ENCODE measurements at places on chromosomes 12 and 14. TPM values are rescaled to one million over a fixed set of nuclear protein-coding genes. Genes with fewer than 3 reads are reported as not detected.

DNA sequence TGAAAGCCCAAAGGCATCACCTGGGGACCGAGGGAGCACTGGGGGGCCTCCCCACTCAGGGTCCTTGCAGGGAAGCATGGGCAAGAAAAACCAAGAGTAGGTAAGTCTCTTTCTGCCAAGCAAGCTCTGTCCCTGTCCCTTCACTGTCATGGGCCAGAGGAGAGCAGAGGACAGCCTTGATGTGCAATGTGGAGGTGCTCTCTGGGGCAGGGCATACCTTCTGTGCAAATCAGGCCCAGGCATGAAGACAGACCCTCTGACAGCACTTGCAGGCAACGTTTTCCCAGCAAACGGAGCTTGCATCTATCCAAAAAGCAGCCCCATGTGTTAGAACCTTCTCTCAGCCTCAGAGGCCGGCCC, 192.5 kb upstream of the PWP1 start:
- no peak for DNase-seq

DNA sequence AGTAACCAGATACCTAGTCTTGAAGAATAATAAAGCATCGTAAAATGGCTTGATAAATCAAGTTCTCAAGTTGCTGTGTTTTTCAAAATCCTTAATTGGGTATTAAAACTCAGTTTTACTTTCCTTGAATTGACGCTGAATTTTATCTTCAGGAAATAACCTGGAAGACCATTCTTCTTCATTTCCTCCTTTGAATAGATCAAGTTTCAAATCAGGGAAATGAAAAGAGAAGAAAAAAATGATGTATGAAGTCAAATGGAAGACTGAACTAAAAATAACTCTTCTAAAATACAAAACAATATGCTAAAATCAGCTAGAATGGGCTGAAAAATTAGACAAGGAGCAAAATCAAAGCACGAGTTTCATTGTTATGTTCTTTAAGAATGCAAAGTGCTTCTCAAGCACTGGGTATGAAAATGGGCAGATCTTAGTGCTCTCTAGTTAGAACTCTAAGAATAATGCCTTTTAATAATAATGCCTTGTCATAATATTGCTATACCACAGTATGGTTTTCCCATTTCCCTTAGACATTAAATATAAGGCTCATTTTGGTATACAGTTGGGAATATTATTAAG, 54.6 kb upstream of the CLEC14A start:
- DNase-seq, result no peak

DNA sequence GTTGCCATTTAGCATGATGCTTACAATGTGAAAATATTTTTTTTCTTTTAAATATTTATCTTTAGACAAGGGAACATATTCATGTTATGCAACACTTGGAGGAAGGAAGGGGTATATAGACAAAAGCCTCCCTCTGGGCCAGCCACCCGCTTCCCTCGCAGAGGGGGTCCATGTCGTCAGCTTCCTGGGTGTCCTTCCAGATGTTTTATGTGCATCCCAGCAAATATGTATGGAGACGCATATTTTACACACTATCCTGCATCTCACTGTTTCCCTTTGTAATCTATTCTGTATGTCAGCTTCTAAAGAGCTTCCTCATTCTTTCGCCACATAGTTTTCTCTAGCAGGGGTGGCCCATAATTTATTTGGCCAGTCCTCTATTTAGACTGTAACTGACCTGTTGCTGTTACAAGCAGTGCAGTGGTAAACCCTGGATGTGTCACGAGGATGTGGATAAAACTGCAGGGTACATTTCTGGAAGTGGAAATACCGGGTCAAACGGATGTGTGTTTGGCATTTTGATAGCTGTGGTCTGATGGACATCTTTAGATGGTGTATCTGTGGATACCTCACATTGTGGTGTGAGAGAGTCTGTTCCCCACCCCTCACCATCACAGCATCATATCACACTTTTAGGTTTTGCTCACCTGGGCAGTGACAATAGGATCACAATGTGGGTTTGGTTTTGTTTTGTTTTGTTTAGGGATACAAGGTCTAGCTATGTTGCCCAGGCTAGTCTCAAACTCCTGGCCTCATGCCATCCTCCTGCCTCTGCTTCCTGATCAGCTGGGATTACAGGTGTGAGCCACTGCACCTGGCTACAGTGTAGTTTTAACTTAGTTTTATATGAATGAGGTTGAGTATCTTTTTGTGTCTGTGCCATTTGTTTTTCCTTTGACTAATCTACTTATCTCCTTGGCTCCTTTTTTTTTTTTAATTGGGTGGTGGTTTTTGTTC, 31.6 kb downstream of the FAM222A start:
- no peak for DNase-seq

DNA sequence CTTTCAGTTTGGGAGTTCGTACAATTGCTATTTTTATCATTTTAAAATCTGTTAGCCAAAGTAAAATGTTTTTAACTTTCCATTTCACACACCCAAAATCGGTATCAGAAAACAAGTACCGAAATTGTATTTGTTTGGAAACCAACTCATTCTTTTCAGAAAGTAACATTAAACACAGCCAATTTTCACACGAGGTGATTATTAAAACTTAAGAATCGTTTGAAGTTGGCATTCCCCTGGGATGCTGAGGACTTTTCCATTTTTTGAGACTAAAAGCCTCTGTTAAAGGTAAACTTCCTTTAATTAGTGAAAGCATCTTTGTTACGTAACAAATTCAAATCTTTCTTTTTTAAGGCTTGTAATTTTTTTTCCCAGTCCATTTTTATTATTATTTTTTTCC, 623.0 kb downstream of the VRK1 start:
- no peak for DNase-seq

DNA sequence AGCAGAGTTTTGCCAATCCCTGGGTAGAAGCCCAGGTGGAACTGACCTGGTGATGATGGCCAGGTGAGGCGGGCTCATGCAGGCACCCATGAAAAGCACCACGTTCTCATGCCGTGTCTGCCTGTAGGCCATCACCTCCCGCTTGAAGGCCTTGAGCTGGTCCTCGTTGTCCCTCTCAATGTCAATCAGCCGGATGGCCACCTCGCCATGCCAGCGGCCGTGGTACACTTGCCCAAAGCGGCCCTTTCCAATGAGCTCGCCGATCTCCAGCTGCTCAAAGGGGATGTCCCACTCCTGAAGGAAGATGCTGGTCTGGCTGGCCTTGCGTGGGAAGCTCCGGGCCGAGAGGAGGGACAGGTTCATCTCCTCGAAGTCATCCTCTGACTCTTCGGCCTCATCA, 163.4 kb upstream of the NOS1 start:
- DNase-seq, result no peak

GRCh38 chr12:109016978-109017377, 3.9 kb downstream of the SVOP start:
- no peak for DNase-seq

- DNase-seq, result no peak
Measured at GRCh38 chr12:63897931-63898330, 53.4 kb downstream of the SRGAP1 start.

DNA sequence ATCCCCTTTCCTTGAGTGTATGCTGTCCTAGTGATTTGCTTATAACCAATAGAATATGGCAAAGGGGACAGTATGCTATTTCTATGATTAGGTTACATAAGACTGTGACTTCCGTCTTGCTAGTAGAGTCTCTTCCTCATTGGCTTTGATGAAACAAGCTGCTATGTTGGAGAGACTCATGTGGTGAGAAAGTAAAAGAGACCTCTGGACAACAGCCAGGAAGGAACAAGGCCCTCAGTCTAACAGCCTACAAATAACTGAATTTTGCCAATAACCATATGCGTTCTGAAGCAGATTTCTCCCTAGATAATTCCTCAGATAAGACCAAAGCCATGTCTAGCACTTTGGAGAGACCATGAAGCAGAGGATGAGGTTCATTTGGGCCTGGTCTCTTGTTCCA, 134.5 kb upstream of the NAV3 start:
- no peak for DNase-seq

DNA sequence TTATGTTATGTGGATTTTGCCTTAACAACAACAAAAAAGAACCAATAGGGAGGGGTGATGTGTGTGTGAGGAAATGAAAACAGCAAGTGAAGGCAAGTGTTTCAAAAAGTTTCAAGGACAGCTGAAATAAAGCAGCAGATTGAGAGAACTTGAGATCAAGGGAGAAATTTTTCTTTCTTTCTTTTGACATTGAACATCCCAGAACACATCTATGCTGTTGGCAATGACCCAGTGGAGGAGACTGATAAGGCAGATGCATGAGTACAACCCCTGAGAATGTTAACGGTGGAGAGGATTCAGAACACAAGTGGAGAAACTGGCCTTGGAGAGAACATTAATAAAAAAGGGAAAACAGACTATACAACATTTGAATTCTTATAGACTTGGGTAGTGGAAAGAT, 2.9 kb downstream of the LLPH start:
- DNase-seq, result no peak

- peak; percentile 68 for DNase-seq
Measured at GRCh38 chr14:32009976-32010581, 67.0 kb upstream of the ARHGAP5 start.

DNA sequence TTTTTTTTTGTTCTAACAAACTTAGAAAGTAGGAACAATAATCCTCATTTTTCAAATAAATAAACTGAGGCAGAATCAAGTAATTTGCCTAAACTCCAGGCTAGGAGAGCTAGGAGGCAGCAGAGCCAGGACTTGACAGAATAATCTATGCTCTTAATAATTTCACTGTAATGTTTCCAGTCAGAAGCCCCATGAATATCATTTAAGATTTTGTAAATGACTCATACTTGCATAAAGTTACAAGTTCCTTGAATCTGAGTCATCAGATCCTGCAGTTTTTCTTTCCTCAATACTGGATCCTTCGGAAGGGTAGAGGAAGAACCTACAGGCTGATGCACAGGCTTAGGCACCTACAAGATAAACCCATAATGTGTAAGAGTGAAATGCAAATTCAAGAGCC, 29.0 kb downstream of the CAPRIN2 start:
- peak; percentile 56 for DNase-seq

- DNase-seq, result peak; percentile 62
Measured at GRCh38 chr14:74038020-74038859, 19.1 kb downstream of the BBOF1 start.

GRCh38 chr12:109994401-109995175, 1.6 kb downstream of the GIT2 start:
- no peak for DNase-seq

- no peak for DNase-seq
Measured at GRCh38 chr14:24607081-24607480, 2.4 kb downstream of the GZMH start.

DNA sequence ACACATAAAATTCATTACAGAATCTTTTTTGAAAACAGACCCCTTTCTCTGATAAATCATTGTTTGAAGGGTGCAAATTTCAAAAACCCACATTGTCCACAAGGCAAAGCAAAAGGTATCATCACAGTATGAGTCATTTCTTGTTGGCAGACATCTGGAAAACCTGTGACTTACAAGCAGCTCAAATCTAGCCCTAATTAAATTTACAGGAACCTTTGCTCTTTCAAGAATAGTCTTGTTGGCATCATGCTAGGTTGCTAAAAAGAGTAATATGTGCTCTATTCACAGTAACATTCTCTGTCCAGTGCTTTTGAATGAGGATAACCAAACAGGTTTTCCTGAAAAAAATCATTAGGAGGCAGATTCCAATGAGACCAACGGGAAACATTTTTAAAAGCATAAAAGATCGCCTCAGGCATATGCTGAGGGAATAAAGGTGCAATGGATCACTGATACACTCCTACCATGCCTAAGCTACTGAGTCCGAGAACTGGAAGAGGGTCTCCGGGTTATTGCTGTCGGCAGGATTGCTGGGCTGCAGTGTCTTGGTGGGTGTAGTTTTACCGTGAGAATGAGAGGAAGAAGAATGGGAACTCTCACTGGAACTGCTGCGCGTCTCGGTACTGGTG, 55.5 kb upstream of the TTC7B start:
- no peak for DNase-seq

- DNase-seq, result no peak
Measured at GRCh38 chr14:33110737-33111443, 172.2 kb downstream of the NPAS3 start.

DNA sequence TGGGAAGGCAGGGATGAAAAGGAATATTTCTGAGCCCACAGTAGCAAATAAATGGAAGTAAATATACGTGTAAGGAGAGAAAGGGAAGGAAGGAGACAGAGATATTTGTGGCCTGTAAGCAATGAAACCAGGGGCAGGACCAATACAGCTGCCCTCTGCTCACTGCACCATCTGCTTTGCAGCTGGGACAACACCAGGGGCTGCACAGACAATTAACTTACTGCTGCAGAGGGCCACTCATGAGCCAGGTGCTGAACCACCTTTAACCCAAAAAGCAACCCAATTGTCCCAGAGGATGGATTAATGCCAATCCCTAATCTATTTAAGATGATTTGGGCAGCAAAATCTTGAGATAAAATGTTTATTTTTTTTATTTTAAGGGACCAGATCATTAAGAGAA, 30.6 kb upstream of the TMX1 start:
- no peak for DNase-seq

DNA sequence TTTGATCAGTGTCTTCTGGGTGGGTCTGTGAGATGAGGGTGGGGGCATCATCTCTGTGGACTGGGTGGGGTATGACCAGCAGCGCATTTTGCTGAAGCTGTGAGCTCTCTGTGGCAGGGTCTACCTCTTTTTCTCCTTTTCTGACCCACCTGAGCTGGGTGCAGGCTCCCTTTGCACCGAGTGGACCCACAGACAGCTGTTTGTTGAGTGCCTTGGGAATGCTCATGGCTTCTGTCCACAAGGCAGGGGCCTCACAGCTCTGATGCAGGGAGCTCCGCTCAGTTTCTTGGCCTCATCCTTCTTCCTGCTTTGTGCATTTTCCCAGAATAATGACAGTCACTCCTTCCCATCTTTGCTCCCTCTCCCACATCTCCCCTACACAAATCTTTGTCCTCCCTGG, 380.6 kb downstream of the DPF3 start:
- DNase-seq, result no peak

DNA sequence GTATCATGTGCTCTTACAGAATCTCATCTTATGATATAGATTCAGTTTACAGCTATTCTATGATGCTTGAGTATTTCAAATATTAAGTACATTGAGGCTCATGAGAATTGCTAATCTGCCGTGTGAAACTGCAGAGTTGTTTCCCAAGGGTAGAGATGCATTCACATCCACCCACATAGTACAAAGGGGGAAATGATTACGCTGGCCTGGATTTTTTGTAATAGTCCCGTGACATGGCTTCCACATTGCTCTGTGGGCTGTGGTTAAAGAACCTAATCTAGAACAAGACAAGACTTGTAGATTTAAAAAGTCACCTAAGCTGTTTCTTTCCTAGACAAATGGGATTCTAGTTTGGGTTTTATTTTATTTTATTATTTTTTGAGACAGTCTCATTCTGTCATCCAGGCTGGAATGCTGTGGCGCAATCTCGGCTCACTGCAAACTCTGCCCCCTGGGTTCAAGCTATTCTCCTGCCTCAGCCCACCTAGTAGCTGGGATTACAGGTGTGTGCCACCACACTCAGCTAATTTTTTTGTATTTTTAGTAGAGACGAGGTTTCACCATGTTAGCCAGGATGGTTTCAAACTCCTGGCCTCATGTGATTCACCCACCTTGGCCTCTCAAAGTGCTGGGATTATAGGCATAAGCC, 13.0 kb upstream of the RIOX1 start:
- DNase-seq, result no peak

- DNase-seq, result peak; percentile 33
Measured at GRCh38 chr12:102964872-102965271, 7.4 kb downstream of the ASCL1 start.

Gene FGFR1OP2
- 38.3 TPM for polyA plus RNA-seq

Gene PLA2G1B
- not detected for polyA plus RNA-seq

Gene LHX5
- polyA plus RNA-seq, result not detected

Gene NTN4
- polyA plus RNA-seq, result 37.1 TPM

Gene IPO8
- 32.7 TPM for polyA plus RNA-seq

Gene NPC2
- 345 TPM for polyA plus RNA-seq

Gene TBK1
- polyA plus RNA-seq, result 28.7 TPM

Gene CCNK
- polyA plus RNA-seq, result 50.8 TPM

Gene BICDL1
- 3.5 TPM for polyA plus RNA-seq

Gene GPRC5A
- 207 TPM for polyA plus RNA-seq

Gene IKZF4
- polyA plus RNA-seq, result 2.0 TPM

Data from A549 (cell line).